Liver (tissue), 10 donors: ENCODE measurements at places on chromosomes 4 and X. TPM values are rescaled to one million over a fixed set of nuclear protein-coding genes. Genes with fewer than 3 reads are reported as not detected.

The NSG1 gene
- 0.33 TPM for total RNA-seq

DNA sequence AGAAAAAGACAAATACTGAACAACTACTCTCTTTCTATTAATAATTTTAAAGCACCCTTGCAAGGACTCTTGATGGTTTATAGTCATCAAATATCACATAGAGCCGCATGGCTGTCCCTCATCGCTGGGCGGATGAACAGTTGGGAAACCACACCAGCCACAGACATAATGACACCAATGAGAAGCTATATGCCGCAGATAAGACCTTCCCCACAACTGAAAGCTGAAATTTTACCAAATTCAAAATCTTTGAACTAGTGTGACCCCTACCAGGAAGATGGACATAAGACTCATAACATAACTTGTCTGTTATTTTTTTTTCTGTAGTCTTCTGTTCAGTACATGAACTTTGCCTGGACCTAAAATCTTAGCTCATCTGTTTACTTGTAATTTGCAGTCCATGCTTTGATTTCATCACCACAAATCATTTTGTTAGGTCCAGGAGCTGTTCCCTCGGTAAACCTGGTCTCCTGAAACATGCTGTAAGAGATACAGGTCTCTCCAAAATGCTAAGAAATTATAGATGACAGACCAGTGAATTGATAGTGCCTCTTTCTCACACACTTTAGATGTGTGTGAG is 157.3 kb upstream of the RAPGEF2 start:
- DNase-seq: no peak

GRCh38 chr4:72899621-72900020 is 169.9 kb downstream of the COX18 start:
- no peak for DNase-seq

The LRAT gene
- total RNA-seq: 4.4 TPM

The MAGEA2B gene
- not detected for total RNA-seq

- no peak for DNase-seq
These were observed 142.0 kb downstream of the SLC10A7 start for GRCh38 chr4:146379744-146380143.

GRCh38 chrX:78822157-78822690 is 74.7 kb downstream of the LPAR4 start:
- DNase-seq: no peak

DNA sequence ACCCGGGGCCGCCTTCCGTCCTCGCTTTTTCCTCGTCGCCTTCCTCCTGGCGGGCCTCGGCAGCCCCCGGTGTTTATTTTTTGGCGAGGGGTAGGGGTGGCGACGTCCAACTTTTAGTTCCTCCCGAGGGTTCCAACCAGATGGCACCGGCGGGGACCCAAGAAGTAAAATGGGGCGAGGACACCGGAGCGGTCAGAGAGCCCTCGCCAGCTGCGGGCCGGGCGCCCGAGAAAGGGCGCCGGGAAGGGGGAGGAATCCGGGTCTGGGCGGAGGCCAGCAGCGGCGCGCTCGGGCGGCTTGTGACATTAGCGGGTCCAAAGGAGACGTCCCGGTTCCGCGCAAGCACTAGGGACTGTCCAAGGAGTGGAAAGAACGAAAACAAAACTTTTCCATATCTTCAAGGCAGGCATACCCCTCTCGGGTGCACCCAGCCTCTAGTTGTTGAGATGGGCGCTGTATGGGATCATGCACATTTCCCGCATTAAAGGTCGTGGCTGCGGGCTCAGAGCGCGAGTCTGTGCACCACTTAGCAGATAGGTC is 691 bp upstream of the USP46 start:
- peak; percentile 64 for DNase-seq

DNA sequence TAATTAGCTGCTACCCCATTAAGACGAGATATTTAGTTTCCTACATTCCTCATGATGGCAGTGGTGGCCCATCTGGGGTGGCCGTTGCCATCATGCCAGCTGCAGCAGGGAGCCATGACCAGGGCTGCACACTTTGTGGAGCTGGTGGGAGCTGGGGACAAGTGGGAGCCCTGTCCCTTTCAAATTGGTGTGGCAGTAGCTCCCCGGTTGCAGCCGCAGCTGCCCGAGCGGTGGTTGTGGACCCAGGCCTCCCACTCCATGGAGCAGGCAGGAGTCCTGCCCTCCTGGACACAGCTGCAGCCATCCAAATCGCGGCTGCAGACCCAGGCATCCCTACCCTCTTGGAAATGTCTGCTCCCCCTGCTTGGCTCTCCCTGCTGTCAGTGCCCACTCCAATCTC is 9.3 kb upstream of the SYTL5 start:
- no peak for DNase-seq

- DNase-seq: no peak
These were observed 67.0 kb downstream of the SLC4A4 start for GRCh38 chr4:71405791-71406190.

GRCh38 chr4:1760521-1761071 is 32.5 kb upstream of the FGFR3 start:
- no peak for DNase-seq

The NDUFA1 gene
- total RNA-seq: 27.4 TPM

GRCh38 chr4:14167876-14168510 is 540.5 kb upstream of the BOD1L1 start:
- no peak for DNase-seq

The ATP2B3 gene
- not detected for total RNA-seq

DNA sequence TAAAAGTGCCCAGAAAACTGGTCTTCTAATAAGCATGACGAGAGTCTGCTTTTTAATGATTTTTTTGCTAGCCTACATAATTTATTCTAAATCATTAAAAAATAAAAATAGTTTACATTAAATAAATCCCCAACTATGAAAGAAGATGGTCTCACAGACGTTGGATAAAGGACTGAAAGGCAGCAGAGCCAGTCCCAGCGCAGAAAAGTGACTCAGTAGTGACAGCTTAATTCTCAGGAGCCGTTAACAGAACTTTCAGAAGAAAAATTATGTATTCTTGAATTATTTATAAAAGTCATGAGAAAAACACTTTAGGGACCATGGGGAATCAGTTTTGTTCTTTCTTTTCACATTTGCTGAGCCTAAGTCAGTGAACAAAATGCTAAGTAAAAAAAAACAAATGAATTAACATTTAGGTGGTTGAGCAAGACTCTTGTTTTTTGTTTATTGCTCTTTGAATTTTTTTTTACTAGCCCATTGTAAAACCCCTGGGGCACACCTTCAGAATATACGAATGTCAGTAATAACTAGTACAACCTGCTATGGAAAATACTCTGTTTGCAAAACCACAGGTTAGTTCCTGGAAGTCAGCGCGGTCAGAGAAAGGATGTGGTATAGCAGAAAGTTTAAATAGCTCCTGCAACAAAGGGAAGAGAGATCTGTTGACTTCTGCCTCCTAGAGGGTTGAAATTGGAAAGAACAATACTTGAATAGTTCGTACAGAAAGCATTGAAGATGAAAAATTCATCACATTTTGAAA is 50.4 kb upstream of the CCDC160 start:
- no peak for DNase-seq

DNA sequence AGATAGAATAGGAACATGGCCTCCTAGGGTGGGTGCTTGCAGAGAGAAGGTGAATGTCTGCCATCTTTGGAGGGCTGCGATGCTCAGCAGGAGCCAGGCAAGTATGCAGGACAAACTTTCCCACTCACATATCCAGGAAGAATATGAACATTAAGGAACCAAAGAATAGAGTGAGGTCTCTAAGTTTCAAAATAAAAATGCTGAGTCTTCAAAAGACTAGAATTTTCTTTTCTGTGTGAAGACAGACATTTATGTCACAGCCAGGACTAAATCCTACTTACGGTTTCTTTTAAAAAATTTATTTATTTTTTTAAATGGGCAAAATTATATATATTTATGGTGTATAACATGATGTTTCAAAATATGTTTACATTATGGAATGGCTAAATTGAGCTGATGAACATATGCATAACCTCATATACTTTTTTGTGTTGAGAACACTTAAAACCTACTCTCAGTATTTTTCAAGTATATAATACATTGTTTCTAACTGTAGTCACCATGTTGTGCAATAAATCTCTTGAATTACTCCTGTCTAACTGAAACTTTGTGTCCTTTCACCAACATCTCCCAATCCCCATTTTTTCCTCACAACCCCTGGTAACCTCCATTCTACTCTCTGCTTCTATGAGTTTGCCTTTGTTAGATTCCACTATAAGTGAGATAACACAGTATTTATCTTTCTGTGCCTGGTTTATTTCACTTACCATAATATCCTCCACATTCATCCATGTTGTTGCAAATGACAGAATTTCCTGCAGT is 177.8 kb upstream of the HAND2 start:
- no peak for DNase-seq

DNA sequence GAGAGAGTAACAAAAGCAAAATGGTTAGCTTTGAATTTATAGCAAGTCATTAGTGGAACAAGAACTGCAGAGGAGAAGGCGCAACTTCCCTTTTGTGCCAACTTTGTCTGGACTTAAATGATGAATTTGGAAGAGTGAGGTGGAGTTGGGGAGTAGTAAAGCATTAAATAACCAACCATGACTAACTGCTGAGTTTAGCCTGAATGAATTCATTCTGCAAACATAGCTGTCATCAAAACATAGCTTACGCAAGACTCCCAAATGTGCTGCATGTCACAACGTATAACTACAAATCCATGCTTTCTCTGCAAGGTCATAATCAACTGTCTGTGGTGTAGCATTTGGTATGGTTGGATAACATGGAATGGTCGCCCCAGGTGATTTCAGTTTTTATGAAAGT is 75.9 kb upstream of the RPL34 start:
- no peak for DNase-seq

The P2RY10 gene
- total RNA-seq: 0.25 TPM

The GJB1 gene
- total RNA-seq: 77.1 TPM

The UGT2A1 gene
- total RNA-seq: 0.05 TPM

GRCh38 chr4:37243051-37243450 is 1.5 kb upstream of the NWD2 start:
- no peak for DNase-seq

- no peak for DNase-seq
These were observed 55.1 kb downstream of the CLCN5 start for GRCh38 chrX:49977319-49978090.

The FGF2 gene
- 1.4 TPM for total RNA-seq

The CENPVL2 gene
- not detected for total RNA-seq

DNA sequence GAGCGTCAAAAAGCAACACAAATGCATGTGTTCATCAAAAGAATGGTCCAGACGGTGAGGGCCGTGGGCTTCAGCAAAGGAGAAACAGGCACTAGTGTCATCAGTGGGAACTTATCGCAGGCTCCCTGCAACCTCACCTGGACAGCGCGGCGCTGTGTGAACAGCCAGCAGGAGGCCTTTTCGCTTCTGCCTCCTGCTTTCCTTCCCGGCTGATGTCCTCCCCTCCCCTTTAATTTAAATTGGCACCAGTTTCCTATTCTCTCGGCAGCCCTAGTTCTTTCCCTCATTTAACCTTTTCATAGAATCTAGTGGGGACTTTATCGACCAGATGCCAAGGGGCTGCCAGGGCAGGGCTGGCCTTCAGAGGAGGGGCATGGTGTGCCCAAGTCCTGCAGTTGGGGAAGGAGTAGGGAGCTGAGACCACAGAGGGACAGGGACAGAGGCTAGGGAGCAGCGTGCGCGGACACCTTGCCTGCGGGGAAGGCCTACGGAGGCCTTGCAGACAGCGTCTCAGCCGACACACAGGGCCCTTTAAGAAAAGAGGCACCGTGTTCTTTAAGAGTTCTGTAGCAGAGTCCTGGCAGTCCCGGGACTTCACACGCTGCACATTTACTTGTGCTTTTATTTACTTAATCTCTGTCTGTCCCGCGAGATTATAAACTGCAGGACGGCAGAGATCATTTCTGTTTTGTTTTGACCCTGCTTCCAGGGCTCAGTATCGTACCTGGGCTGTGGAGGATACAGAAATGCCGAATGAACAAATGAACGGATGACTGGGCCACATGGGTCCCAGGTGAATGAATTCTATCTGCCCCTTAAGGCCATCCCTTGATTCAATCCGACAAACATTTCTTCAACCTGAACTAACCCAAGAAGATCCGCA is 8.4 kb upstream of the SORBS2 start:
- no peak for DNase-seq

DNA sequence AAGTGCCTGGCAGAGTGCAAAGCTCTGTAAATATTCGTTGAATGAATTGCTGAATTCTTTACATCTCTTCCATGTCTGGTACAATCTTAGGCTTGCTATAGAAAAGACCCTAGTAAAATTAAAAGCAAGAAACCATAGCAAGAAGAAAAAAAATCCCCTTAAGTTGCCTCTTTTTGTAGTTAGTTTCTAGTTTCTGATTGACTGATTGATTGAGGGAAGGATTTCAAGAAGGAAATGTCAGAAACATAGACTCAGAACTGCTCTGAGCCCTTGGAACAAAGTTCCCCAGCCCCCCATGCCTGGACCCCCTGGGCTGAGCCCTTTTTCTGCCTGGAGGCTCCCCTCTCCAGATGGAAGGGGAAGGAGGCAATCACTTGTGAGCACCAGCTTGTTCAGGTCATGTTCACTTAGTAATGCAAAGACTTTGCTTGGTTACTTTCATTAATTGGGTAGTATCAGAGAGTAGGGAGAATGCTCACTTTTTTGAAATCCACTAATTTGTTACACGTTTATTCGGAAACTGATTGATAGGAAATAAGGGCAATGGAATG is 35.6 kb downstream of the DAPP1 start:
- DNase-seq: no peak

The S100G gene
- not detected for total RNA-seq

The C4orf54 gene
- not detected for total RNA-seq

The CT45A5 gene
- not detected for total RNA-seq

GRCh38 chr4:86558797-86559196 is 35.3 kb upstream of the PTPN13 start:
- no peak for DNase-seq

DNA sequence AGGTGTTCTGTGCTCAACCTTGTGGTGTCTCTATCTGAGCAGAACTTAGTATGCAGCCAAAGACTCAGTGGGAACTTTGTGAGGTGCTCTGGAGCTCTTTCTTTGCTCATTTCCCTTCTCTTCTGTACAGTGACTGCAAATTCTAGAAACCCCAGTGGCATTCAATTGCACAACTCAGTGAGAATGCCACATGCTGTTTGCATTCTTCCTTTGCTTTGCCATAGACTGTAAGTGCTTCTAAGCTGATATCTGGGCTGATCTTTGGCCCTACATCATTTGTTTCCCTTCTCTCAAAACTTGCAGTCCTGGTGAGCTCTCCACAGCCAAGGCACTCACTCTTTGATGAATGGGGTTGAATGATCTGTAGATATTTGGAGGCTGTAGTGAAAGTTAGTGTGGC is 7.0 kb downstream of the PNMA3 start:
- DNase-seq: no peak

The ANXA3 gene
- total RNA-seq: 16.4 TPM

GRCh38 chrX:20267931-20268701 is 1.4 kb upstream of the RPS6KA3 start:
- DNase-seq: peak; percentile 39

DNA sequence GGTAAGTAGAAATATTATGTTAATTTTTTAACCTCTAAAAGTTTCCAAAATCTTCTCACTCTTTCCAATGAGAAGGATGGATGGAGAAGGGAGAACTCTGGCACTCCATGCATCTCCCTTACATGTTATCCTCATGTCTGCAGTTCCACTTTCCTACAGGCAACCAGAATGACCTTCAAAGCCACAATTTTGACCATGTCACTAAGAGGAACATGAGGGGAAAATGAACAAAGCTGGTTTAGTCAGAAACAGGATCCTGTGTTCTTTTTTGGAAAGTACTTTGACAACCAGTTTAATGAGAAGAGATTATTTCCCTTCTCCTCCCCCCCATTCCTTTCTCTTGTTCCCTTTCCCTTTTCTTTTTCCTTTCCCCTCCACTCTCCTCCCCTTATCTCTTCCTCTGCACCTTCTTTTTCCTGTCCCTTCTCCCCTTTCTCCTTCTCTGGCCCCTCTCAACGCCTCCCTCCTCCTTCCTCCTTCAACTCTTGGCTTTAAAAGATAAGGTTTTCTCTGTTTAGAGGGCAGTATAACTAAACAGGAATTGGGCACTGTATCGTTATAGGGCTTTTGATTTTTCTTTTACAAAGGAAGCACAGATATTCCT is 42.5 kb downstream of the DTHD1 start:
- no peak for DNase-seq
